ENCODE measurements at places on chromosomes 11 and 22.

GRCh38 chr22:31235081-31235480 is 23.0 kb downstream of the LIMK2 start:
- no peak for DNase-seq

DNA sequence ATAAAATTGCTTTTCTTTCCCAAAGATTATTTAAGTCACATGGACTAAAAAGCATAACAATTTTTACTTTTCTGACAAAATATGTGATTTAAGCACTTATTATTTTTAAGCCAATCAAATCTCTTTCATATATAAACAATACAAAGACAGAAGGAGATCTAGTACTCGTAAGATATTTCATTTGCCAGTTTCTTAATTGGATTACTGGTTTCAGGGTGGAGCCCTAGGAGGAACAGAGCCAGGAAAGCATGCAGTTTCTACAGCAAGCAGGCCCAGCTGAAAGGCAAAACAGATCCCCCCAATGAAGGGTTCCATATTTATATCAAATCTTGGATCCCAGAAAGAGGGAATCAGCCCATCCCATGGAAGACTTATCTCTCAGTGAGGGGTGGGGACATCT is 177.0 kb downstream of the KIF18A start:
- DNase-seq: no peak

- DNase-seq: no peak
Measured at GRCh38 chr11:118006153-118006534, 19.9 kb downstream of the IL10RA start.

DNA sequence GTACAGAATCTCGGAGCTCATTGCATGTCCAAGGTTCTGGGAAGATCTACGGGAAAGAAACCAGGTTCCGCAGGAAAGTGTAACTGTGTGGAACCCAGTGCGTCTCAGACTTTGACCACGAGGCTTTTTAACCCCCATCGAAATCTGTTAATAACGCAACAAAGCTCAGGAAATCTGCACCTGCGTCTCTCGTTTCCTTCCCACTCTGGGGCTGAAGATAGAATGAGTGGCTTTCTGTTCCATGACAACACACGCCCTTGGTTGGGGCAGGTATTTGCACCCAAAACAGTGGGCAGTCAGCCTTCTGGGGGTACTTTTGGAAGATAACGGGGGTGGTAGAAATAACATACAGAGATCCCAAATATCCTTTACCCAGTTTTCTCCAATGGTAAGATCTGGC is 38.5 kb downstream of the ISX start:
- DNase-seq: no peak

DNA sequence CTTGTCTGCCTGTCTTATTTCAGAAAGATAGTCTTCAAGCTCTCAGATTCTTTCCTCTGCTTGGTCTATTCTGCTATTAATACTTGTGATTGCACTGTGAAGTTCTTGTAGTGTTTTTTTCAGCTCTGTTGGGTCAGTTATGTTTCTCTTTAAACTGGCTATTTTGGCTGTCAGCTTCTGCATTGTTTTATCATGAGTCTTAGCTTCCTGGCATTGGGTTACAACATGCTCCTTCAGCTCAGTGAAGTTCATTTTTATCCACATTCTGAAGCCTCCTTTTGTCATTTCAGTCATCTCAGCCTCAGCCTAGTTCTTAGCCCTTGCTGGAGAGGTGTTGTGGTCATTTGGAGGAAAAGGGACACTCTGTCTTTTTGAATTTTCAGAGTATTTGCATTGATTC is 15.5 kb upstream of the DEPDC7 start:
- no peak for DNase-seq

- no peak for DNase-seq
Measured at GRCh38 chr11:19644316-19644715, 68.3 kb upstream of the NAV2 start.

DNA sequence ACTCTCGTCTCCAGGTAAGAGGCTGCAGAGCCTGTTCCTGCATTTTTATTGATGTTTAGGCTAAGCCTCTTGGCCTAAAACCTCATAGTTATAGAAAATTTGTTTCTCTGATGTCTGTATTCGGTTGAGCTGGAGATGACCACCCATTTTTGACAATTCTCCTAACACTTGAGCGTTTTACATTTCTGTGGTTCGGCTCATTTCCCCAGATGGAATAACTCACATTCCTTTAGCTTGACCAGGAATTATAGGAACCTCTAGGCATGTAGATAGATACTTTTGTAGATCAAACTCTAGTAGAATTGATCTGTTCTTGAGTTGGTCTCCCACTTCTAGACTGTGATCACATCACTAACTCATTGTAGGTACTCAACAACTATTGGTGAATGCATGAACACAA is 172.6 kb upstream of the CADM1 start:
- DNase-seq: no peak

GRCh38 chr11:132028380-132029240 is 658.2 kb downstream of the NTM start:
- DNase-seq: no peak

GRCh38 chr11:59923813-59924212 is 14.4 kb upstream of the OOSP1 start:
- no peak for DNase-seq

GRCh38 chr11:65591939-65592857 is 3.4 kb downstream of the KCNK7 start:
- no peak for DNase-seq

- no peak for DNase-seq
Measured at GRCh38 chr11:64084951-64085710, 49.4 kb downstream of the FLRT1 start.

GRCh38 chr11:111387363-111387762 is 8.3 kb upstream of the POU2AF1 start:
- no peak for DNase-seq

DNA sequence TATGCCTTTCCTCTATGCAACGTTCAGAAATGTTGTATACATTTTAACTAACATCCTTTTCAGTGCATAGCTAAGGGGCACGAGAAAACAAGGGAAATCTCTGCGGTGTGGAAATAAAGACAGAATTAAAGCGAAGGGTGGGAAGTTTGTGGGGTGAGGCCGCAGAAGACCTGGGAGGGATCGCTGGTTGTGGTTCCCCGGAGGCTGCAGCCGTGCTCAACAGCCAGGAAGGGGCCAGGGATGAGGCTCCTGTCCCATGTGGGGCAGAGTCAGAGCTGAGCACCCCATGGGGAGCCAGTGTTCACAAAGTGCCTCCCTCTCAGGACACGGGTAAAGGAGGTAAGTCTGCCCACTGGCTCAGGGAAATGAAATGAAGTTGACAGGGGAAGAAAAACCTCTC is 67.5 kb downstream of the MYEOV start:
- DNase-seq: no peak

- no peak for DNase-seq
Measured at GRCh38 chr11:121554552-121554951, 101.8 kb upstream of the SORL1-AS1 start.

DNA sequence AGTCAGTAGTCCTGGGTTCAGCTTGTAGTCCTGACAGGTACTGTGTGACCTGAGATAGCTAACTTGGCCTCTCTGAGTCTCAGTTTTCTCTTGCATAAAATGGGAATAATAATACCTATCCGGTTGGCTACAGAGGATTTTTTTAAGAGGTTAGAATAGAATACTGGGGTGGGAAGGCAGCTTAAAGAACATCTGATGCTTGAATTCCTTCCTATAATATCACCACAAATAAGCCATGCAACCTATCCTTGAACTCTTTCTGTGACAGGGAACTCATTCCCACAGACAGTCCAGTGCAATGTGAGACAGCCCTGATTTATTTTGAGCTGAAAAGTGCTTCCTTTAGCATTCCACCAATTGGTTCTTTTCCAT is 110.1 kb downstream of the CCDC81 start:
- no peak for DNase-seq

DNA sequence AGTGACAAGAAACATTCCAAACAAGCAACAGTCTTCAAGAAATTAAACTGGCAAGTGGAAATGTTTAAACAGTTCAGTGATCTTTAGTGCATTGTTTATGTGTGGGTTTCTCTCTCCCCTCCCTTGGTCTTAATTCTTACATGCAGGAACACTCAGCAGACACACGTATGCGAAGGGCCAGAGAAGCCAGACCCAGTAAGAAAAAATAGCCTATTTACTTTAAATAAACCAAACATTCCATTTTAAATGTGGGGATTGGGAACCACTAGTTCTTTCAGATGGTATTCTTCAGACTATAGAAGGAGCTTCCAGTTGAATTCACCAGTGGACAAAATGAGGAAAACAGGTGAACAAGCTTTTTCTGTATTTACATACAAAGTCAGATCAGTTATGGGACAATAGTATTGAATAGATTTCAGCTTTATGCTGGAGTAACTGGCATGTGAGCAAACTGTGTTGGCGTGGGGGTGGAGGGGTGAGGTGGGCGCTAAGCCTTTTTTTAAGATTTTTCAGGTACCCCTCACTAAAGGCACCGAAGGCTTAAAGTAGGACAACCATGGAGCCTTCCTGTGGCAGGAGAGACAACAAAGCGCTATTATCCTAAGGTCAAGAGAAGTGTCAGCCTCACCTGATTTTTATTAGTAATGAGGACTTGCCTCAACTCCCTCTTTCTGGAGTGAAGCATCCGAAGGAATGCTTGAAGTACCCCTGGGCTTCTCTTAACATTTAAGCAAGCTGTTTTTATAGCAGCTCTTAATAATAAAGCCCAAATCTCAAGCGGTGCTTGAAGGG is 6.0 kb downstream of the MALAT1 start:
- no peak for DNase-seq

Data from activated CD4-positive, alpha-beta T cell treated with anti-CD3 and anti-CD28 coated beads for 4 hours (primary cell).